Right lung (tissue), 10 donors: ENCODE measurements at places on chromosomes 1 and 21. TPM values are rescaled to one million over a fixed set of nuclear protein-coding genes. Genes with fewer than 3 reads are reported as not detected.
A peak's percentile ranks its signal among the peaks of the same experiment; 100 is the strongest.

- no peak for DNase-seq
These were observed 885.2 kb upstream of the ADGRL2 start for GRCh38 chr1:80915491-80915890.

- no peak for DNase-seq
These were observed 11.7 kb downstream of the HAO2 start for GRCh38 chr1:119380304-119380703.

DNA sequence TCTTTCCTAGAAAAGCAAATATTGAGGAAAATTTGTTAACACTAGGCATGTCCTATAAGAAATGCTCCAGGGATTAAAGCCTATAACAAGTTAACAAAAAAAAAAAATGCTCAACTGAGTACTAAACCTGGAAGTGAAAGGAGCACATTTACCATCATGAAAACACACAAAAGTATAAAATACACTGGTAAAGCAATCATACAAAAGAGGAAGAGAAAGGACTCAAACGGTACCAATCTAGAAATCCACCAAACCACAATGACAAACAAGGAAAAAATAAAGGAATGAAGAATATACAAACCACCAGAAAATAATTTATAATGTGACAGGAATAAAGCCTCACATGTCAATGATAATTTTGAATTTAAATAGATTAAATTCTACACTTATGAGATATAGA, 21.2 kb downstream of the CD1E start:
- no peak for DNase-seq

GRCh38 chr1:71424536-71424935, 343.7 kb upstream of the ZRANB2 start:
- DNase-seq: no peak

- DNase-seq: no peak
These were observed 7.4 kb downstream of the ERRFI1 start for GRCh38 chr1:8018492-8019228.

DNA sequence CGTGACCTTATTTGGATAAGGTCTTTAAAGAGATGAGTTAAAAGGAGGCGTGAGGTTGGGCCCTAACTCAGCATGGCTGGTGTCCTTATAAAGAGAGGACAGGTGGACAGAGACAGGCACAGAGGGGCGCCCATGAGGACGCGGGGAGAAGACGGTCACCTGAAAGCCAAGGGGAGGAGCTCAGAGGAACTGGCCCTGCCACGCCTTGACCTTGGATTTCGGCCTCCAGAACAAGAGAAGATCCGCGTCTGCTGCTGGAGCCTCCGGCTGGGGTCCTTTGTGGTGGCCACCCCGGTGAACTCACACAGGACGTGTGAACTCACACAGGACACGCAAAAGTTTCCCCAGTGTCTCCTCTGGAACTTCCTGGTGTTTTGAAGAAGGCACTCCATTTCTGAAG, 122.7 kb downstream of the SIK1 start:
- DNase-seq: no peak

GRCh38 chr21:35738347-35738961, 321.9 kb downstream of the SETD4 start:
- peak; percentile 11 for DNase-seq

- DNase-seq: no peak
These were observed 2.1 kb upstream of the KLHDC9 start for GRCh38 chr1:161096015-161096414.

DNA sequence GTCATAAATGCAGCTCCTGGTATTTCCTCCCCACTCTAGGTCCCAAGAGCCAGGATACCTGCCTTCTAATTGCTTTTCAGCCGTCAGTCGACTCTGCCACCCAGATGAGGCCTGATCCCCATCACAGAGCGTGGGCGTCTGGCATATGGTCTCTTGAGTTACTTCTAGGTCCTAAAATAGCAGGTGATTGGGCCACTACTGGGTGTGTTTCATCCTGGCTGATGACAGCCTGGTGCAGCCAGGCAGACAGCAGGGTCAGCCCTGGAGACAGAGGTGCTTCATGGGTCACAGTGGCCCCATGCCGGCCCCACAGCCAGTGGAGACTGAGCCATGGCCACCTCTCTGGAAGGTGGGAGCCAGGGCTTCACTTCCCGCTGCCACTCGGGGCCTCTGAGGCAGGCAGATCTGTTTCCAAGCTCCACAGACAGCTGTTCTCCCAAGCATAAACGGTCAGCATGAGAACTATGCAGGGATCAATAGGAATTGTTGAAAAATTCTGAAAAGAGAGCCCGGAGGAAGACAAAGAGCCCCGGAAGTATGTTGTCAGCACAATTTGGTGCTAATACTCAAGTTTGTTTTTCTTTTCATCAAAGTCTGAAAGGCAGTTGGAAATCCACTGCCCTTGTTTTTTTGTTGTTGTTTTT, 83.0 kb downstream of the MAN1C1 start:
- DNase-seq: no peak

DNA sequence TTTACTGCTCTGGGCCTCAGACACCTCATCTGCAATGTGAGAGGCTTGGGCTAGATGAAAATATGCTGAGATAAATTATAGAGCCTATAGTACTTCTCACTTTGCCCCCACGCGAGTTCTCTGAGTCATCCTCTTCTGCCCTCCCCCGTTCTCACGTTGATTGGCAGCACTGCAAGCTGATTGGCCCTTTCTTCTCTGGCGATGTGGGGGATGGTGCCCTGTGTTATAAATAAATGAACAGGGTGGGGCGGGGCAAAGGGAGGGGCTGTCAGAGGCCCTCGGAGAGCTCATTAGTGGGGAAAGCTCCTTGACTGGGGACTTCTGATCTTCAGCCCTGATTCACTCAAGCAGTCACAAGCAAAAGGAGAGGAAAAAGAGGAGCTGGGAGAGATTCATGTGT, 64.3 kb upstream of the ZC3H12A start:
- no peak for DNase-seq

The KLF17 gene
- polyA plus RNA-seq: 0.08 TPM

The COL6A1 gene
- 290 TPM for polyA plus RNA-seq

GRCh38 chr21:15671188-15671587, 58.6 kb upstream of the USP25 start:
- no peak for DNase-seq

DNA sequence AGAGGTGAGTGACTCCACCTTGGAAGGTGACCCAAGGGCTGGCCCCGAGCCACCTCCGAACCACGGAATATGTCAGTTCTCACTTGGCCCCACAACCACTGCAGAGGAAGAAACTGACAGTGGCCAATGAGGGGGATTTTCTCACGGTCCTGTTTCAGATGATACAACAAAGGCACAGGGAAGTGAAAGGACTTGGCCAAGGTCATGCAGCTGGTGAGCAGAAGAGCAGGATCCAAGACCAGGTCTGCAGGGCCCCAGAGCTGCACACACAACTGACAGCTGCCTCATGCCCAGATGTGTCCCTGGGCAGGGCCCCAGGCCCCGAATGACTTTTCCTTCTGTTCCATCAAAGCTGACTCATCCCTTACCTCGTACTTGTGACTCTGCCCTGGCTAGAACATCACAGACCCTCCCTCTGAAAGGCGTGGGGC, 25.8 kb upstream of the EVA1B start:
- no peak for DNase-seq

The IL10RB gene
- 30.2 TPM for polyA plus RNA-seq

- no peak for DNase-seq
These were observed 417.1 kb upstream of the NFIA start for GRCh38 chr1:60665311-60665710.

DNA sequence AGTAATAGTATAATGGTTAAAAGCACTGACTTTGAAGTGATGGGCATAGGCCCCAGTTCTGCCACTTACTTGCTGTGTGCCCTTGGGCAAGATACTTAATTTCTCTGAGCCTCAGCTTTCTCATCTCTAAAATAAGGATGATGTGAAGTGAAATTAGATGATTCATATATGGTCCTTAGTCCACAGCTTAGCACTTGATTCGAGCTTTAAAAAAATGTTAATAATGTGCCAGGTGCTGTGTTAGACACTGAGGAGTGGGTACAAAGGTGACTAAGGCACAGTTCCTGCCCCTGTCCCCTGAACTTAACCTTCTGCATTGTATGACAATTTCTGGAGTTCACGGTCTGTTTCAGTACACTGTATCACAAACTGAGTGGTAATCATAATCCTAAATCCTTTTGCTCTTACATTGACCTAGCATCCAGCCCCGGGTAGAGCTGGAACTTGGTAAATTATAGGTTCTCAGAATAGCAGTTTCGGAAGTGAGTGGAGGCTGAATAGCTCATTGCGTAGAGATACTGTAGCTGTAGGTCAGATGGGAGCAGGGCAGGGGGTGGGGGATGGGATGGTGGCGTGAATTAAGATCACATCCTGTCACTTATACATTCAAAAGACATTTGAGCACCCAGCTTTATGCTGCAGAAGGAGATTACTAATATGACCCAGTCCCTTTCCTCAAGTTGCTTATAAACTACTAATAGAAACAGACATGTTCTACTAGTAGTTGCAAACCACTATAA, 1.5 kb downstream of the ZNF691 start:
- no peak for DNase-seq

The CHODL gene
- 5.9 TPM for polyA plus RNA-seq

The TPTE gene
- not detected for polyA plus RNA-seq

The BMP8B gene
- polyA plus RNA-seq: 0.91 TPM

GRCh38 chr1:193926956-193927355, 740.5 kb upstream of the B3GALT2 start:
- DNase-seq: no peak

DNA sequence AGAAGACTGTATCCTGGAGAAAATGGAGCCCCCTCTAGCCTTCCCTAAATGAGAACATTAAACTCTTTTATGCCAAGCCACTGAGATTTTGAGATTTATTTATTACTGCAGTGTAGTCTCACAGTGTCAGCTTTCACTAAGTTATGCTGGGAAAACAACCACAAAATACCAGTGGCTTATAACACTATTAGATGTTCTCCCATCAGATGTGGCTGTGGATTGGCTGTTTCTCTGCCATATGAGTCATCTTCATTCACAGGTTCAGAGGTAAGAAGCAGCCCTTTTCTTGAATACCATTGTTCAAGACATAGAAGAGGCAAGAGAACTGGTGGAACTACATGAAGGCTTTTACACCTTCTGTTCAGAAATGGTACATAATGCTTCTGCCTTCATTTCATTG, 32.1 kb upstream of the ST6GALNAC5 start:
- no peak for DNase-seq

GRCh38 chr1:215262106-215262505, 179.6 kb downstream of the KCNK2 start:
- no peak for DNase-seq

The DEPDC1 gene
- polyA plus RNA-seq: 18.8 TPM

The TAS1R1 gene
- not detected for polyA plus RNA-seq

GRCh38 chr21:35220301-35220700, 171.2 kb upstream of the RUNX1 start:
- no peak for DNase-seq

The C1QA gene
- 23.0 TPM for polyA plus RNA-seq

GRCh38 chr21:42733874-42734273, 80.5 kb downstream of the PDE9A start:
- no peak for DNase-seq

- no peak for DNase-seq
These were observed 90.5 kb downstream of the LAMC2 start for GRCh38 chr1:183276386-183277080.

- no peak for DNase-seq
These were observed 17.3 kb downstream of the C8B start for GRCh38 chr1:56948403-56949023.

The OR2L3 gene
- polyA plus RNA-seq: not detected

GRCh38 chr21:45421071-45421845, 16.3 kb downstream of the COL18A1 start:
- DNase-seq: no peak

GRCh38 chr1:160374306-160375110, 7.6 kb downstream of the NHLH1 start:
- DNase-seq: no peak

GRCh38 chr1:162944974-162945674, 84.1 kb upstream of the CCDC190 start:
- DNase-seq: no peak

DNA sequence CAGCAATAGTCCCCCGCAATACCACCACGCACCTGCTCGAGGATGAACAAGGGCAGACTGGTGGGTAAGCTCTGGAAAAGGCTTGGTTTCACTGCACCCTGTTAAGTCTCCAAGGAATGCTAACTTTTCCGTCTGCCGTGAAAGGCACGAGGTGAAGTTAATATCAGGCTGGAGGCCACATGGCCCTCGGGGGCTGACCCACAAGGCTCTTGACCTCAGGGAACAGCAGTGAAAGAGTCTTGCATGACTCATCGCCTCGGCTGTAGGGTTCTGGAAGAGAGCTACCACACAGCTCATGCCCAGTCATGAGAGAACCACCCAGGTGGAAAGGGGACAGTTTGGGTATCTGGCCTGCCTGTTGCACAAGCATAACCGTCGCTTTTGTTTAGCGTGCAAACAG, 24.7 kb downstream of the SCCPDH start:
- DNase-seq: no peak

DNA sequence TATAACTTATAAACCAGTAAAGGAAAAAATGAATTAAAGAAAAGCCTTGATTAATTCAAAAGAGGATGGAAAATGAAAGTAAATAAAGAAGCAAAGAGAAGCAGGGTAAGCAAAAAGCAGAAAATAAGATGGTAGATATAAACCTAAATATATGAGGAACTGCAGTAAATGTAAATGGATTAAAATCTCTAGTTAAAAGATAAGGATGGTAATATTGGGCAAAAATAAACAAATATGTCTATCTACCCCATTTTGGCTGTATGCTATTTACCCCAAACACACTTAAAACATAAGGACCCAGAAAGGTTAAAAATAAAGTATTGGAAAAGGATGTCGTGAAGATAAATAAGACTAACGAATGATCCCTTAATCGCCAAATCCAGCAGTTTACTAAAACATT, 161.9 kb downstream of the FOXD2 start:
- no peak for DNase-seq

The C1orf105 gene
- polyA plus RNA-seq: not detected

DNA sequence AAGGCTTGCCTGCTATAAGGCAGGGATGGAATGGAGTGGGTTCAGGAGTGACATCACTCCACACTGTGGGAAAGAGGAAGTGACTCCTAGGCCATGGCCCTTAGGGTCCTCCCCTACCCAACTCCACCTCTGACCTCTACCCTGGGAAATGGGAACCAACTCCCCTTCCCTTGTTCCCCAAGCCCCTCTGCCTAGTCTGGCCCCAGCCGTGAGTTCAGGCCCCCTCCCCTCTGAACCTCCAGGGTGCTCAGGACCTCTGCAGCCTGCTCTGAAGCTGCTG, 3.8 kb upstream of the GUCA2A start:
- DNase-seq: no peak

- no peak for DNase-seq
These were observed 79.2 kb upstream of the RALGPS2 start for GRCh38 chr1:178645808-178646200.

The ABCG1 gene
- 9.1 TPM for polyA plus RNA-seq

DNA sequence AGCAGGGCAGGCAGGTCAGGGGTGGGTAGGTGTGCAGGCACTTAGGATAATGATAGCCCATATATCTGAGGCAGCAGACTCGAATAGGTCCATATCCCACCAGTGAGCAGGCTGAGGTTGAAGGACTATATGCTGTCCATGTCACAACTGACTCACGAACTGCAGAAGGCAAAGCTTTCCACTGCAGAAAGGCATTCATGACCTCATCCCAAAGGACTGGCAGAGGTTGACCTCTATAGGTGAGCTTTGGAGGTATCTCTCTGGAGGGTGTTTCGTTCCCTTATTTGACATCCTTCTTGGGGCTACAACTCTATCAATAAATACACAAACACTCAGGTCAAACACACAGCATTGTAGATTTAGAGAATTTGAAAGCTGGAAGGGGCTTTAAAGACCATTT, 42.8 kb upstream of the MARK1 start:
- no peak for DNase-seq

GRCh38 chr1:110673805-110674336, 869 bp downstream of the KCNA3 start:
- DNase-seq: no peak

GRCh38 chr1:119735217-119735616, 23.5 kb downstream of the PHGDH start:
- no peak for DNase-seq
